GM23338 (cell line): ENCODE measurements at places on chromosomes 6 and 20. TPM values are rescaled to one million over a fixed set of nuclear protein-coding genes. Genes with fewer than 3 reads are reported as not detected.

GRCh38 chr20:924639-925038 is 8.5 kb upstream of the ANGPT4 start:
- no peak for DNase-seq

DNA sequence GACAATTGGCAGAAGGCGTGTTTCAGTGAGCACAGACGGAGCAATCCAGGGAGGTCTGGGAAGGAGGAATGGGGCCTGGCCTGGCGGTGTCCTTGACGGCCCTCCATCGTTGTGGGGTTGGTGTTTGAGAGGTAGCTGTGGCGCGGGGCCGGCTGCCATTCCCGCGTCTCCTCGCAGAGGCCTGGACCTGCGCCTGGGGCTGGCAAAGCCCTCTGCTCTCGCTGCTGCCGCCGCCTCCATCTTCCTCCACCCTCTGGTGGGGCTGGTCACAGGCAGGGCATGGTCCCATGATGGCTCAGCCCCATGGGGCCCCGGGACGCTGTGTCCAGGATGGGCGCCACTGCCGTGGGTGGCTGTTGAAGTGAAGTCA is 7.6 kb downstream of the OSBPL2 start:
- no peak for DNase-seq

GRCh38 chr6:47419621-47420020 is 58.0 kb upstream of the CD2AP start:
- DNase-seq, result no peak

- DNase-seq, result no peak
Observed at GRCh38 chr20:25538838-25539665, 46.3 kb downstream of the NINL start.

- DNase-seq, result peak; percentile 78
Observed at GRCh38 chr6:24357336-24358218, at the start of gene DCDC2. DCDC2 (minus strand) TSS chr6:24358059; CDS start chr6:24357750, 309 bp downstream.

GRCh38 chr6:112279031-112279935 is 24.9 kb upstream of the LAMA4 start:
- DNase-seq, result no peak

DNA sequence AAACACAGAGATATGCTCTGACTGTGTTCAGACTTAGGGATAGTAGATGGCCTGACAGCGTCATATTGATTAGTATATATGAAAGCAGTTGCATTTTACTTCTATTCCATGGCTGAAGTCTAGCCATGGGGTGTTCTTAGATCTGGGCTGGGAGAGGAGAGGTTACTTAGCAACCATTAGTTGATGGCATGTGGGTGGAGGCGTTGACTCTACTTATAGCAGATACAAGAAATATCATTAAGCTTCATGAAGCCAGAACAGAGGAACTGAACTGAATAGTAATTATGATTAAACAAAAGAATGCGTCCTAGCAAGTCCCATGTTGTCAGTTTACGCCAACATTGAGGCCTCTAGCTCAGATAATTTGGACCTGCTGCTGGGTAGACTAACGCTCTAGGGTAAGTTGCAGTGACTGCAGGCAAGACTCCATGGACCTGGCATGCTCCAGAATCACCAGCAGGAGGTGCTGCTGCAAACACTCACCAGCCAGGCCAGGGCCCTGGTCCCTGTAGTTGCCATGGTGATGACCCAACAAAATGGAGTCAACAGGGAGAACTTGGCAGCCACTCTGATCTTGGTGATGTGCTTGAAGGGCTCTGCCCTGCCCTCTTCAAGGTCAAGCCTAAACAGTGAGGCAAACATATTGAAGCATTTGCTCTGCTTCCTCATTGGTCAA is 477.3 kb downstream of the PREX1 start:
- peak; percentile 81 for DNase-seq

- DNase-seq, result no peak
Observed at GRCh38 chr20:19915111-19915798, 101.9 kb upstream of the NAA20 start.

GRCh38 chr6:54274383-54274782 is 33.9 kb upstream of the TINAG start:
- DNase-seq, result no peak

- no peak for DNase-seq
Observed at GRCh38 chr20:22282696-22283095, 301.7 kb downstream of the FOXA2 start.

GRCh38 chr20:38212806-38213606 is 47.5 kb downstream of the KIAA1755 start:
- no peak for DNase-seq

DNA sequence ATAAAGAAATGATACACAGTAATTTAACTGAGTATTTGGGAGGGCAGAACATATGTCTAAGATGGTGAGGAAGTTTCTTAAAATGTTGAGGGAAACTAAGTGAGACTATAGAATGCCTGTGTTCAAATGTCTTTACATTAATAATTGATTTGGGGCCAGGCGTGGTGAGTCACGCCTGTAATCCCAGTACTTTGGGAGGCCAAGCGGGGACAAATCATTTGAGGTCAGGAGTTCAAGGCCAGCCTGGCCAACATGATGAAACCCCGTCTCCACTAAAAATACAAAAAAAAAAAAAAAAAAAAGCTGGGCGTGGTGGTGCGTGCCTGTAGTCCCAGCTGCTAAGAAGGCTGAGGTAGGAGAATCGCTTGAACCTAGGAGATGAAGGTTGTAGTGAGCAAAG is 66.7 kb downstream of the THEMIS start:
- DNase-seq, result no peak

GRCh38 chr6:138028893-138029292 is 78.3 kb downstream of the PERP start:
- DNase-seq, result no peak

DNA sequence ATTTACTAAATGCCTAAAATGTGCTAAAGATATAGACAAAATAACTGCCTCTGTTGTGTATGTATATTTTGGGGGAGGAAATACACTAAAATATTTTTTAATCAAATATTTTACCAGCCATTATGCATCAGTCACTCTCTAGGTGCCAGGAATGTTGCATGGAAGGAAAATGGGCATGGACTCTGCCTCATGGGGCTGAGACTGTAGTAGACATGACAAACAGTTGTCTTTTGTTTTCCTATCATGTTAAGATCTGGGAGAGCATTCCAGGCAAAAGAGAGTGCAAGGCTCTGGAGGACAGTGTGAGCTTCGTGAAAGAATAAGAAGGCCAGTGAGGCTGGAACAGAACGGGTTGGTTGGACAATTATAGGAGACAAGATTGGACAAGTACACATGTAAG is 26.5 kb downstream of the HLA-DOB start:
- no peak for DNase-seq

GRCh38 chr20:40431611-40432010 is 257.4 kb downstream of the MAFB start:
- no peak for DNase-seq

- DNase-seq, result no peak
Observed at GRCh38 chr6:35051997-35052583, 89.0 kb downstream of the TCP11 start.

GRCh38 chr20:1951436-1952115 is 42.3 kb downstream of the PDYN start:
- no peak for DNase-seq

- no peak for DNase-seq
Observed at GRCh38 chr6:3918469-3918868, 69.3 kb downstream of the FAM50B start.

- no peak for DNase-seq
Observed at GRCh38 chr6:170344631-170345576, 38.3 kb downstream of the FAM120B start.

GRCh38 chr20:48797850-48798747 is 29.7 kb downstream of the PREX1 start:
- DNase-seq, result no peak

- DNase-seq, result no peak
Observed at GRCh38 chr6:110755411-110755834, 59.8 kb downstream of the CDK19 start.

GRCh38 chr6:108566406-108566805 is 5.7 kb downstream of the FOXO3 start:
- no peak for DNase-seq

GRCh38 chr6:137489046-137490005 is 4.9 kb downstream of the OLIG3 start:
- DNase-seq, result peak; percentile 86

DNA sequence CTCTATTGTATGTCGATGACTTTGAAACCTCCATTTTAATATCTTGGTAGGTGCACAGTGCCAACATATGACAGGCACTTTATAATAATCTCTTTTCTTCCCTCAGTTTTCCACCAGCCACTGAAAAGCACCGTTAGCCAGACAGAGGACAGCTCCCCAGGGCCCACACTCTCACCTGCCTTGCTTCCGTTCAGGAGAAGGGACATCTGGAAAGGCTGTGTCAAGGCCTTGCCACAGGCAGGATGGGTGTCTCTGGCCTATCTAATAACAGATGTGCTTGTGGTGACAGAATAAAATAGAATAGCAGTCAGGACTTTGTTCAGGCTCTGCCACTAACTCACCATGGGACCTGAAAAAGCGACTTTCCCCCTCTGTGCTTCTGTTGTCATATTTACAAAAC is 75.5 kb upstream of the CCDC167 start:
- no peak for DNase-seq

DNA sequence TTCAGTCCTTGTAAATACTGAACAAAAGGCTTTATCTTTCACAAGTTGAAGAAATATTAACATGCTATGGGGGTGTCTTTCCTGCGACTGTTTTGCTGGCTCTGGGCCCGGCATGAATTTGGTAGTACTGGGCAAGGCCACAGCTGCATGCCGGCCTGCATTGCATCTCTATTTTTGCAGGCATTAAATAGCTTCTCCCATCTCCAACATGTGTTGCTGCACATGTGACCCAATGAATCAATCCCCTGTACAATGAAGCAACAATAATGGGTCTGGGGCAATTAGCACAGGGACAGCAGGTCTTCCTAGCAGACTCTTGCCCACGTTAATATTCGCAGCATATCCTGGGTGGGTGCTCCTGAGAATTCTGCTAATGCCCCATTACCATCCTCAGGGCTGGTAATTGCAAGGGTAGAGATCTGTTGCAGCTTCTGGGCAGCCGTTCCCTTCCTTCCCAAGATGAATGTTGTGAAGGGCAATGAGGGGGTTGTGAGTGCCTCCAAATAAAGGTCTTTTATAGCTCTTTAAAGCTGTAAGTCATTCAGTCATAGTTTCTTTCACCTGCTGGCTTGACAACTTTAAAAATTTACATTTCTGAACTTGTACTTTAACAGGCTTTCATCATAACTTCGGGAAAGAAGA is 24.3 kb upstream of the CDYL start:
- no peak for DNase-seq

DNA sequence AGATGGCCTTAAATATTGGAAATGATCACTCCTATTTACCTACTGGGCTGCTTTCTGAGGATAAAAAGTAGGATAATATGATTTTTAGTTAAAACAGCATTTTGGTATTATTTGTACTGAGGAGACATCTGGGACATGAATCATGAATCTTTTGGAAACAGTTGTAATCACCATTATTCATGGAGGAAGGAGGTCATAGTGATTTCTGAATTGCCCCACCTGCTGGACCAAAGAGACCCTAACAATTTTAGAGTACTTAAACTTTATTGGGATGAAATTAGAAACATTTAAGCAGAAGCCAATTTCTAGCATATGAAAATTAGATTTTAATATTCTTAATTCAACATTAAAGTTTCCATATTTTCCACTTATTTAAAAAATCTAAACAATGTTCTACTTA is 108.4 kb upstream of the SIM1 start:
- DNase-seq, result peak; percentile 28

DNA sequence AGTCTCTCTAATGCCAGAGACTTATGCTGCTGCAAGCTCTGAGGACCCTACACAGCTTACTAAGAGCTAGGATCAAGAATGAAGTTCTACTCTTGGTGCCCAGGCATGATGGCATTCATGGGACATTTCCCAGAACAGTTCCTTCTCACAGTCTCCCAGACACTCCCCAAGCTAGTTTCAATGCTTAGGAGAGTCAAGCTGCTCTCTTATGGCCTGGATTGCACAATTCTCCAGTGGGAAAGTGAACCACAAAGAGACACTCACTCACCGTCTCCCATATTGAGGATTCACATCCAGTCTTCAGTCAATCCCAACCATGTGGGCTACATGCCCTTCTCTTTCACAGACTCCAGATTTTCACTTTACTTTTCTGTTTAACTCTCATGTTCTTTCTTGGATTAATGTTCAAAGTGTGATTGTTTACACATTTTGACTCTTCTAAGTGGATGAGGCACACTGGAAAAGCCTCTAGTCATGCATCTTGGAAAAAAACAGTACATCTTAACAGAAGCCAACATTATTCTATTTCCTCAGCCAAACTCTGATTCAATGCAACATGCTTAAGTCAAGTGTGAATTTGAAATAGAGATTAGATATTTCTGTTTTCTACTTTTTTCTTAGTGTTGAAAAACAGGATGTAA is 447.8 kb upstream of the BTBD3 start:
- no peak for DNase-seq

DNA sequence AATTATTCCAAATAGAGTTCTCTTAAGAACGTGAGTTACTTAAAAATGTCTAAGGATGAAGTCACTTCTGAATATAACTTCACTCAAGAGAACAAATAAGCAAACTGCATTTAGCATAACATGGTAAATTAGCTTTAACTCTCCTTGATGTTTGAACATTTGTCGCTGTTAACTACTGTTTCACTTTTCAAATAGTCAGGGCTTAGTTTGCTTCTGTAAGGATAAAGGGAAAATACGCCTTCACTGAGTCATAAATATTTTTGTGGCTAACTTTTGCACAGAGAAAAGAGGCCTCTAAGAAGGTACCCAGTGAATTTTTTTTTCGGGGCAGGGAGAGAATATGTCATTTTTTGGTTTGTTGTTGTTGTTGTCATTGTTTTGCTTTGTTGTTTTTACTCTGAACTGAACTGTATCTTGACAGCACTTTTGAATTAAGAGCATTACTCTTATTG is 8.1 kb downstream of the PTPN1 start:
- DNase-seq, result no peak

DNA sequence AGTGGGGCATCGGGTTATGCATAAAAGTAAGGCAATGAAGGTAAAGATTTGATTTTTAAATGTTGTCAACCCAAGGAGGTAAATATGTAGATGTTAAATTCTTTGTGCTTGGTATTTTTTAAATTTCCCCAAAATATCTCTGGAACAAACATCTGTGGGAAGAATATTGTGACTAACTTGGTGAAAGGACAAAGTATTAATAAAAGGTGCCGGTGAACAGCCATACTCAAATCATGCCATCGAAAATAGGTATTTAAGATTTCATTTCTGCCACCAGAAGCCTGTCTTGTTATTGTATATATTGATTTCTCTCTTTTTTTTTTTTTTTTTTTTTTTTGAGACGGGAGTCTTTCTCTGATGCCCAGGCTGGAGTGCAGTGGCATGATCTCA is 12.6 kb upstream of the ZBTB2 start:
- DNase-seq, result no peak

GRCh38 chr6:160102956-160103824 is 18.4 kb upstream of the SLC22A1 start:
- peak; percentile 77 for DNase-seq

- no peak for DNase-seq
Observed at GRCh38 chr20:51894619-51895018, 92.3 kb upstream of the SALL4 start.

The GABRR1 gene
- polyA plus RNA-seq, result 0.12 and 0.37 TPM in 2 replicates

The RSPO4 gene
- polyA plus RNA-seq, result 3.6 and 4.5 TPM in 2 replicates

The RAET1E gene
- not detected in 2 replicates for polyA plus RNA-seq

The C20orf202 gene
- polyA plus RNA-seq, result 0.17 TPM in 1 of 2 replicates, not detected in the other

The AGPAT4 gene
- polyA plus RNA-seq, result 7.0 and 8.9 TPM in 2 replicates

The NAPB gene
- 7.3 and 8.1 TPM in 2 replicates for polyA plus RNA-seq

The TSHZ2 gene
- 0.54 and 1.3 TPM in 2 replicates for polyA plus RNA-seq

The SAMD10 gene
- polyA plus RNA-seq, result 2.1 and 3.2 TPM in 2 replicates

The HLA-DRA gene
- 7.7 and 10.5 TPM in 2 replicates for polyA plus RNA-seq

The ANGPT4 gene
- polyA plus RNA-seq, result 0.05 TPM in 1 of 2 replicates, not detected in the other

The MOCS3 gene
- polyA plus RNA-seq, result 2.2 and 3.1 TPM in 2 replicates

The BACH2 gene
- 1.3 and 1.6 TPM in 2 replicates for polyA plus RNA-seq

The TTLL9 gene
- polyA plus RNA-seq, result not detected in 2 replicates
